NCI-H187 (cell line): ENCODE measurements at places on chromosomes 13 and 19.
A peak's percentile ranks its signal among the peaks of the same experiment; 100 is the strongest.

DNA sequence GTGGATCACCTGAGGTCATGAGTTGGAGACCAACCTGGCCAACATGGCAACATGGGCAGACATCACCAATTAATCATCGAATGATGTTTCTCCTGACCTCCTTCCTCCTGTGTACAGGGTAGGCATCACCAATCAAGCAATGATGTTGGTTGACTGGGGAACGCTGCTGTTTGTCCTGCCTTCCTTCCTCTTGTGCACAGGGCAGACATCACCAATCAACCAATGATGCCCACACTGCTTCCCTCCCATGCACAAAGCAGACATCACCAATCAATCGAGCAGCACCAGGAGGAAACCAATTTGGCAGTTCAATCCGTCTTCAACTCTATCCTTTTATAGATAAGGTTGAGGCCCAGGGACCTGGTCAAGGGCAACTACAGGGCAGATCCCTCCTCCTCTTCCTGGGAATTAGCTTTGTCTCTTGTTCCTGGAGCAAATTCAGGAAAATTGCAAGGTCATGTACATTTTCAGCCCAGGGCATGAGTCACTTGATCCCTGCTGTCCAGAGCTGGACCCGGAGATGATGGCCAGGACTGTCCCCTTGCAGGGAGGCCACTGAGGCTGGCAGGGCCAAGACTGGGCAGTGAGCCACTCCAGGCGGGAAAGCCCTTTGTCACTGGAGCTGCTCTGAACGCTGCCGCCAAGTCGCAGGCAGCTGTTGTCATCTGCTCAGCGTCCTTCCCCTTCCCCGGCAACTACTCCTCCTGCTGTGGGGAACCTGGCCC, 5.3 kb upstream of the CSNK1G2 start:
- no peak for DNase-seq

DNA sequence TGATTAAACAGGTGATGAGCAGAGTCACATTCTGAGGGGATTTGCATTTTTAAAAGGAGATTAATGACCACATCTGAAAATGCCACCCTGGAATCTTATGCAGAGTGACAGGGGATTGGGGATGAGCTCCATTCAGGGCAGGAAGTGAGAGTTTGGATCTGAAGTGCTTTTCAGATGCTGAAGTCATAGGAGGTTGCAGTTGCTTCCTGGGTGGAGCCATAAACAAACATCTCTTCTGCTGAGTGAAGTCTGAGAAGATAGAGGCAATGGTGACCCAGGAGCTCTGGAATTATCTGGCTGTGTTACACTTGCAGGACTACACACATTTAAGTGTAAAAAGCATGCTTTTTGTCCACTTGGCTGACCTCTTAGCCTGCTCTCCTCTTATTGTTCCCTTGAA, 51.4 kb upstream of the PSG8 start:
- DNase-seq, result no peak

- no peak for DNase-seq
Measured at GRCh38 chr13:30373727-30374126, 48.6 kb upstream of the UBE2L5 start.

- DNase-seq, result no peak
Measured at GRCh38 chr13:88074794-88075510, 403.8 kb downstream of the SLITRK5 start.

- no peak for DNase-seq
Measured at GRCh38 chr13:98664924-98665637, 87.4 kb downstream of the SLC15A1 start.

DNA sequence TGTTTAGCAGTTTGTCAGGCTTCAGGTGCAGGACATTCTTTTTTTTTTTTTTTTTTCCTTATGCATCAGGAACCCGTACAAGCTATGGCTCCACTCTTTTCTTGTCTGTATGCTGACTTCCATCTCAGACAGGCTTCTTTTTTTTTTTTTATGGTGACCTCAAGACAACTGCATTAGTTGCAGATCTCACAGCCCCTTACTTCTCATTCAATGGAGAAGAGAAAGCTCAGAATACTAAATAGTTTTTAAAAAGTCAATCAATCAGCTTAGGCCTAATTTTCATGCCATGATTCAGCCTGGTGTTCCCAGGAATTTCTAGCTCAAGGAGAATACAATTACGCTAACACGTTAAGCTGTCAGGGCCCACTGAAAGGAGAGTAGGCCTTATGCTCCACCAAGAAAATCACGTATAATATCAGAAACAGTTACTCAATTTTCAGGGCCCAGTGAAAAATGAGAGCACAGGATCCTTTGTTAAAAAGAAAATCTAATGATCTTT, 1596.0 kb upstream of the MIR17HG start:
- DNase-seq, result no peak

DNA sequence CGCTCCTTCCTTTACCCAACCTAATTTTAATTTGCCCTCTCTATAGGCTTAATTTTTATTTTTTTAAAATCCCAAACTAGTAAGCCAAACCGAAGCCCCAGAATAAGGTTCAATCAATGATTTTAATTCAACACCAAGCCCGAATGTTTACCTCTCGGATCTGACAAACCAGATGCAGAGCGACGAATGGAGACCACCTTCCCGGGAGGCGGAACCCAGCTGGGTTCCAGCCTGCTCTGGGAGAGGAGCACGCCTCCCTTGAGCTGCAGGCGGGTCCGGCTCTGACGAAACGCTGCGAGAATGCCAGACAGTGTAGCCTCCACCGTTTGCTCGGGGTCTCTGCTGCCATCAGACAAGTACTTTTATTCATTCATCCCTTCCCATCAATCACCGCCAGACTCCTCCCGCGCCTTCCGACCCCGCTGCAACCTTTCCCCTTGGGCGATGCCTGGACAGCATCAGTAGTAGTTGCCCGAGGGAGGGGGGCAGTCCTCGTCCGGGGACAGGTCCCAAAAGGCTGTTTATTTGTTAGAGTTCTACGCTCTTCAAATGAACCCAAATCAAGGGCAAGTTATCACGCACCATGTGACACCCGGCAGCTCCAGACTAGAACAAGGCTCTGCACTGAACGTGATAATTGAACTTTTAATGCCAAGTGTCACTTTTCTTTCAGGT, 752 bp upstream of the EDNRB start:
- DNase-seq, result no peak

GRCh38 chr19:48881741-48882657, 9.8 kb downstream of the PPP1R15A start:
- DNase-seq, result peak; percentile 18

DNA sequence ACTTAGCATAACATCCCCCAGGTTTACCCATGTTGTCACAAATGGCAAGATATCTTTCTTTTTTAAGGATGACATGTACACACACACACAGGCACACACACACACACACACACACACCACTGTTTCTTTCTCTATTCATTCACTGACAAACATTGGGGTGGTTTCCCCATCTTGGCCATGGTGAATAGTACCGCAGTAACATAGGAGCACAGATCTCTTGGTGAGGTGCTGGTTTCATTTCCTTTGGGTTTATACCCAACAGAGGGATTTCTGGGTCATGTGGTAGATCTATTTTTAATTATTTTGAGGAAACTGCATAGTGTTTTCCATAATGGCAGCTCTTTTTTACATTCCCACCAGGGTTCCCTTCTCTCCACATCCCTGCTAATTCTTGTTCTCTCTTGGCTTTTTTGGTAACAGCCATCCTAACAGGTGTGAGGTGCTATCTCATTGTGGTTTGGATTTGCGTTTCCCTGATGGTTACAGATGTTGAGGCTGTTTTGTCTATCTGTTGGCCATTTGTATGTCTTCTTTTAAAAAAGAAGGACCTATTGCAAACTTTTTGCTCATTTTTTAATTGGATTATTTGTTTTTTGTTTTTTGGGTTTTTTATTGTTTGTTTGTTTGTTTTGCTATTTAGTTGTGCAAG, 251.7 kb upstream of the IRS2 start:
- DNase-seq, result no peak

DNA sequence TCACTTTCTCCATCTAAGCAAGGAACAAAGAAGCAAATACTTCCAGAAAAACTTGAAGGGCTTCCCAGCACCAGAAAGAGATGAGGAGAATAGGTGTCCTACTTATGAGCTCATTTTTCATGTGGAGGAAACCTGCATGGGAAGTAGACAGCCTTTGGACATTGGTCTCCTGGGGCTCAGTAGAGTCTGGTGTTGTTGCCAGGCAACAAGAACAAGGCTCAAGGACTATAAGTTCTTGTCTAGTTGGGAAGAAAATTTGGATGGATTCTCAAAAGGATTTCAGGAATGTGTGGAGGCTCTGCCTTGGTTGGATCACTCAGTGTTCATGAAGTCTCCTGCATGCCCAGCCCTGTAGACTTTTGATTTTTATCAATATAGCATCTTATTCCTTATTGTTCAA, 84.5 kb downstream of the MBNL2 start:
- DNase-seq, result no peak

DNA sequence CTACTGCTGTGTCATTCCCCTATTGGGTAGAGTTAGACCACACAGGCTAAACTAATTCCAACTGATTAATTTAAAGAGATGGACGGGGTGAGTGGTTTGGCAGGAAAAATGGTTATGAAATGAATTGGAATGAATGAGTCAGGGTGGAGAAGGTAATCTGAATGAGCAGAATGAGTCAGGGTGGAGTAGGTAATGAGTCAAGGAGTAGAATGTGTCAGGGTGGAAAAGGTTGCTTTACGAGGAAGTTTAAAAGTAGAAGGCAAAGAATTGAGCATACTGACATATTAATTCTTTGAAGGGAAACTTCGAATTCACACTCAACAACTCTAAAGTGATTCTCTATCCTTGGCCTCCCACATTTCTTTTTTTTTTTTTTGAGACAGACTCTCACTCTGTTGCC, 12.7 kb upstream of the ZNF121 start:
- no peak for DNase-seq

DNA sequence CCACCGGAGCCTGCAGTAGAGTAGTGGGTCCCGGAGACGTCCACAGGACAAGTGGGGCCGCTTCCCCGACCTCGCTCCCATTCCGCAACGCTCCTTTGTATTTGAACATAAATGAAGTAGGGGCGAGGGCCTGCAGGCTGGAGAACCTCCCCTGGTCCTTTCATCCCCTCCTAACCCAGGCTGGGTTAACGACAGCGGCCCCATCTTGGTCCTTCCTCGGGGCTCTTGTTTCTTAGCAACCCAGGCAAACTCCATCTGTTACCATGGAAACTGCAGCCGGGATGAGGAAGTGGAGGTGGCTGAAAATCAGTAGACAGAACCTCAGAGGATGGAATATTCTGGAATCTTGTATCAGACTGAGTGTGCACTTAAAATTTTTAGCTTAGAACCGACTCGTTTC, 132.6 kb upstream of the USP29 start:
- DNase-seq, result no peak

DNA sequence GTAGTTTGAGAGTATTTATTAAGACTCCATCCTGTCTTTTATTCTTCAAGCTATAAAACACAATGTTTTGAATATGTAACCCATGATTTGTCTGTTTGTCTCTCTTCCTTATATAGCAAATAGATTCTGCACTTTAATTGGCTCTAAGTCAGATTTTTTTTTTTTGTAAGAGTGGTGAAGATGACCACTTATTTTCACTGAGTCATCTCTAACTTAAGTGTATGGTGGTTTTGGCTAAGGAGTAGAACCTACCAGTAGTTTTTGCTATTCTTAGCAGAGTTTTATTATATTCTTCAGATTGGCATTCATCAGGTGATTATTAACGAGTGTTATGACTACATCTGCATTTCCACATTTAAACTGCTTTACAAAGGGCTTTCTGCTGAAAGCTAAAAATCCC, 194.7 kb downstream of the LMO7 start:
- DNase-seq, result no peak

GRCh38 chr19:33678796-33679585, 57.2 kb downstream of the CHST8 start:
- DNase-seq, result no peak

DNA sequence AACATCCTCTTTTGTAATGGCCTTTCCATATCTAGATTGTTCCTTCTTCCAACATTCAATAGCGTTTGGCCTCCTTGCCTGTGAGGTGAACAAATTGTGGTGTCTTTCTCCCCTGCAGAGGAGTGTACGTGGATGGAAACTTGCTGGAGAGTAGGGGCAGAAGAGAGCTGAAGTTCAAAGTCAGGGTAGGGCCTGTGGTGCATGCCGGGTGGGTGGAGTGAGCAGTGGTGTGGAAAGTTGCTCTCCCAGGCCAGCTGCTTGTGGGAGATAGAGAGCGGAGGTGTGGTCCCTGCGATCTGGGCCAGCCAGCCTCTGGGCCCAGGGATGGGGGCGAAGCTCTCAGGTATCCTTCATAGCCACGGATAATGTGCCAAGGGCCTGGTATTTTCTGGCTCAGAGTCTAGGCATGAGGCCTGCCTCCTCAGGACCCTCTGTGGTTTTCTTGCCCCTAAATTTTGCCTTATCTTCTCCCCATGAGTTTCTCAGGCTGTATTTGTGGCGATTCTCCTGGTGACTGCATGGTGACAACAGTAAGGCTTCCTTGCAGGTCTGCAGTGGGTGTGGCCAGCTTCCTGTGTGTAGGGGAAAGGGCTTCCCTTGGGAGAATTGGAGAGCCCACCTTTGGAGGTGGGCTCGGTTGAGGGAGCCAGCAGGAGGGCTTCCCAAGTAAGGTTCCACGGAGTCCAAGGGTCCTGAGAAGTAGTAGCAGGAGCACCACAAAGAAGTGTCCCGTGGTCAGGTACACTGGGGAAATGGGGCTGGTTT, 6.7 kb downstream of the RGCC start:
- no peak for DNase-seq

DNA sequence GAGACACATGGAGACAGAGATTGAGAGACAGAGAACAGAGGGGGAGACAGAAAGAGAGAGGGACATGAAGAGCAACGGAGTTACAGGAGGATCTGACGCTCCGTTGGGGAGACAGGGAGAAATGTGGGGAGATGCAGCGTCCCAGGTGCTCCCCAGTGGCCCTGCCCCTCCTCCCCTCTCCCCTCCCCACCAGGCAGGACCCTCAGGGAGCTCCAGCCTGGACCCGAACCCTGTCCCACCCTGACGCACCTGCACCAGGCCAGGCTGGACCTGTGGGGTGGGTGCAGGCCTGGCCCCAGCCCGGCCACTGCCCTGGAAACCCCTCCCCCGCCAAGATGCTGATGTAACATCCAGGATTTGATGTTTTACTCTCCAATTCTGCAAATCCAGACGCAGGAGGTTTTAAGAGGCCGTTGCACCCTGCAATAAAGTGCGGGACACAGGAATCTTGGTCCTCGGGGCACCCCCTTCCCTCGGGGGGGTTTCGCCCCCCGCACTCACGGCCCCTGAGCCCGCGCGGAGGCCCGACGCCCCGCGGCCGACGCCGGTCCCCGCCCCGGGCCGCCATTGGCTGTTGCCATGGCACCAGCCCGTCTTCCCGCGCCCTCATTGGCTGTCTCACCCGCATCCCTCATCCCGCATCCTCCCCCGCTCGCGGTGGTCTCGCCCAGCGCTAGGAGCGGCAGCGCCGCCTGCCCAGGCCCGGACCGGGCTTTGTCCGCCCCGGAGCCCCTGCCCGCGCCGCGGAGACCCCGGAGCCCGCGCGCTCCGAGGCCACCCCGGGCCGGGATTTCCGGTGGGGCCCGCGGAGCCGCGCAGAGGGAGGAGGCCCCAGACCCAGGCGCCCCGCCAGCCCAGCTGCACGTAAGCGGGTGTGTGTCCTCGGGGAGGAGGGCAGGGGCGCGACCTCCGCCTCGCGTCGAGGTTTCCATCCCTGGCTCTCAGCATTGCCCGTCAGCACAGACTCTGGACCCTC, at the start of gene APC2:
APC2 (plus strand) TSS at position 655 of the 976 bp plus-strand sequence. CDS start 2,881 bp downstream, outside the sequence.
- no peak for DNase-seq
